Peyer's patch (tissue), 4 donors: ENCODE measurements at places on chromosomes 7 and 10. TPM values are rescaled to one million over a fixed set of nuclear protein-coding genes. Genes with fewer than 3 reads are reported as not detected.

ORAI2 gene
- 2.1 TPM for total RNA-seq

OR2F1 gene
- total RNA-seq: not detected

GPR15LG gene
- 69.0 TPM for total RNA-seq

AUTS2 gene
- 90.0 TPM for total RNA-seq

STEAP4 gene
- 2.9 TPM for total RNA-seq

CYP26C1 gene
- total RNA-seq: not detected

ANXA8 gene
- not detected for total RNA-seq

SYPL1 gene
- total RNA-seq: 52.2 TPM

POLR2J2 gene
- total RNA-seq: 2.6 TPM

CCDC126 gene
- total RNA-seq: 18.5 TPM

NODAL gene
- total RNA-seq: not detected

SPDYE2 gene
- not detected for total RNA-seq

ZNF365 gene
- 0.27 TPM for total RNA-seq

ZNF277 gene
- total RNA-seq: 20.1 TPM

VIM gene
- 528 TPM for total RNA-seq

CCM2 gene
- total RNA-seq: 29.9 TPM

ACSM6 gene
- total RNA-seq: not detected
